ENCODE measurements at places on chromosomes 7 and 10. TPM values are rescaled to one million over a fixed set of nuclear protein-coding genes. Genes with fewer than 3 reads are reported as not detected.

The GJD4 gene
- 0.16 TPM for polyA plus RNA-seq

GRCh38 chr10:4683838-4684237 is 142.2 kb upstream of the AKR1E2 start:
- DNase-seq: no peak

DNA sequence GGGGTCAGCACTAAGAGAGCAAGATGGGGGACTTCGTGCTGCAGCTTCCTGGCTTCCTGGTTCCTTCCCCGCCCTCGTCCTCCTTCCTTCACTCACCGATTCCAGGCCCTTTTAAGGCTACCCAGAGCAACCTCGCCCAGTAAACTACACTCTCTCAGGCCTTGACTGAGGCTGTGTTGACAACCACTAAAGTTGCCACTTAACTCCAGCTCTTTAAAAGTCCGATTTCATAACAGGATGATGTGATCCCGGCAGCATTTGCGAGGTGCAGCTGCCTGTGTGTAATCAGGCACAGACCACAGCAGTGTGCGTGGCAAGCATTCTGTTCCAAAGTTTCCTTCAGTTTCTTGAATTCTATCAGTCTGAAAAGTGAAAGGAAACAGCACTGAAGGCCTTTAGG is 110.6 kb downstream of the RAB11FIP2 start:
- peak; percentile 31 for DNase-seq

The UCMA gene
- not detected for polyA plus RNA-seq

The IGF2BP3 gene
- polyA plus RNA-seq: 69.8 TPM

DNA sequence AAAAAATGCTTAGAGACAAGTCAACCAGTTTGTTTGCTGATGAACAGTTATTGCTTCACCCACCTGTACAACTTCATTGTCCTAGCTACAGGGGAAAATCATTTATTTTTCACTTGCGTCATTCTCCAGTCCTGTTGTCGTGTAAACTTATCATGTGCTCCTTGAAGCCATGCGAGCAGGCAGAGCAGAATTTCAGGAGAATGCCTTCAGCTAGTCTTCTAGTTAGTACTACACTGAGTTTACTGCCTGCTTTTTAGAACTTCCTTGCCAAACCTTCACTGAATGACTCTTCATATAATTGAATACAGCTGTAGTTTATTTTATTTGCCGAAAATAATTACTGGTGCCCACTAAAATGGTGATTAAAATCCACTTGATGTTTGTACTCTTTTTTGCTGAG is 15.6 kb downstream of the RPA3 start:
- DNase-seq: no peak

The TSPAN12 gene
- 55.2 TPM for polyA plus RNA-seq

DNA sequence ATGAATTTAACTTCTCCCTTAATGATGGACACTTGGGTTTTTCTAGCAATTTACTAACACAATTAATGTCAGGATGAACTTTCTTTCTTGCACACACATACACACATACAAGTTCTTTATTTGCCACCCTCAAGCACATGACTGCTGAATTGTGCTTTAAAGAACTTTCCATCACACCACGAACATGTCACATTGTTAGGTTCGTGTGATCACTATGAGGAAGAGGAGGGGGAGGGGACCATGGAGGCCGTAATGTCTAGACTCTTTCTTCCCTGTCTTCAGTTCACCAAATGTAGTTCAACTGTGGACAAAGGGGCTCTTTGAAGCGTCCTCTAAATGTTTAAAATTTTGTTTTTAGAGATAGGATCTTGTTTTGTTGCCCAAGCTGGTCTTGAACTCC is 31.0 kb downstream of the NUP42 start:
- no peak for DNase-seq

The CALD1 gene
- 173 TPM for polyA plus RNA-seq

The UNCX gene
- polyA plus RNA-seq: not detected

- no peak for DNase-seq
These were observed 3.8 kb downstream of the UPK3B start for GRCh38 chr7:76513817-76514799.

The ITPRID1 gene
- polyA plus RNA-seq: 0.08 TPM

DNA sequence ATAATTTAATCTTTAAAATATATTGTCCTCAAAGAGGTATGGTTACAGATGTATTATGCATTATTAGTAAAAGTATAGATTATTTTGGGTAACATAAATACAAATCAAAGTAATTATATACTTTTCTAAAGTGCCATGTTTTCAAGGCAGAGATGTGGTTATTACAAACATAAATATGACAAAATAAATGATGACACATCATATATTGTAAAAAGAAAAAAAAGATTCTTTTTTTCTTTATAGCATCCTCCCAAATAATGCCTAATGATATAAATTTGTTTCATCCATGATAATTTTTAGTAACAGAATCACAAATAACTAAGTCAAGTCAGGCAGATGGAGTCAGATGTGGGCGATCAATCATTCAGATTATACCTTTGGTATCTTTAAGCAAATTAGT is 29.3 kb downstream of the SEMA3C start:
- no peak for DNase-seq

DNA sequence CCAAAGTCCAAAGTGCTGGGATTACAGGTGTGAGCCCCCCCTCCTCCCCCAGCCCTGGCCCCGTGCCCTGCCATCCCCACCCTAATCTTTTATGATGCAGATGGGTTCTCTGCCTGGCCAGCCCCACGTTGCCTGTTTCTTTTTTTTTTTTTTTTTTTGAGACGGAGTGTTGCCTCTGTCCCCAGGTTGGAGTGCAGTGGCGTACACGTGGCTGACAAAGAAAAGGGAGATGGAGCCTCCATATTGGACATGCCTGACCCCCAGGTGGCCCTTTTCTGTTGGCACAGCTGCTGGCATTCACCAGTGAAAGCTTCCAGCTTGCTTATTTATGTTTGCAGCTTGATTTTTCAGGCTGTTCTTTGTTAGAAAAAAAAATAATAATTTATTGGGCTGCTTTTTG is 235.3 kb downstream of the CCDC3 start:
- no peak for DNase-seq

The LIPK gene
- polyA plus RNA-seq: not detected

DNA sequence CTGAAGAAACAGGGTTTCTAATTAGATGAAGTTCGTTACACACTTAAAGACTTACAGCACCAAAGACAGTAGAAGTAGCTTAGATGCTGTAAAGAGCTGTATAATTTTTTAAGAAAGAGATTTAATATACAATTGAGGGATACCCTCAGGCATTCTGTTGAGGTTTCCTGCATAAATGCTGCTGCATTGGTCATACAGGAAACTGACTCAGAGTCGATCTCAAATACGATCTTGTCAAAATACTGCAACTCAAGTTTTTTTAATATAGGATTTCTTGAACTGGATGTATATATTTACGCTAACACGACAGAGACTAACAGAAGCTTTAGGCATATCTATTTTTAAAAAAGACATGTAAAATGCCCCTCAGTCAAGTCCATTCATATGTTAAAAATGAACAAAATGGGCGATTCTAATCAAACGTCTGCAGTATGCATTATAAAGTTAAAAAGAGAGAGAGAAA is 2.4 kb upstream of the ARID5B start:
- DNase-seq: no peak

- DNase-seq: no peak
These were observed 16.0 kb upstream of the PRSS1 start for GRCh38 chr7:142733271-142733670.

DNA sequence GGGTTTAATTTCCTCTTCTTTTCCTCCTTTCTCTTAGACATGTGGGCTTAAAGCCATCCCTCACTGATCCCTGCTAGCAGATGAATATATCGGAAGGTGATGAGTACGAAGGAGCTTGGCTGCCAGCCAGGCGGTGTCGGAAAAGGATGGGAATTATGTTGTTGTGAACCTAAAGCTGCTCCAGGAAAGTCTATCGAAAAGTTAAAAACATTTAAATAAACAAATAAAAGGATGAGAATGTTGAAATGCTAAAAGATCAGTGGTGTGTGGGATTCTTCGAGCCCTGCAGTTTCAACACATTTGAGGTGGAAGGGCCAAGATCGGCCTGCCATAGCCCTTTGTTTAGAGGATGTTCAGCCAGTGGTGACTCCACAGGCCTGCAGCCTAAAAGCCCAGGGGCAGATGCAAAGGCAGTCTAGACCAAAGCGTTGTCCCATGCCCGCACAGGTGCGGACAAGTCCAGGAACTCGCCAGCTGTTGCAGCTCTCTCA is 107.9 kb downstream of the JCAD start:
- no peak for DNase-seq

The BAIAP2L1 gene
- 18.7 TPM for polyA plus RNA-seq

GRCh38 chr7:28778786-28779185 is 179.3 kb downstream of the TRIL start:
- DNase-seq: no peak

GRCh38 chr7:96277921-96278320 is 44.0 kb downstream of the SLC25A13 start:
- no peak for DNase-seq

DNA sequence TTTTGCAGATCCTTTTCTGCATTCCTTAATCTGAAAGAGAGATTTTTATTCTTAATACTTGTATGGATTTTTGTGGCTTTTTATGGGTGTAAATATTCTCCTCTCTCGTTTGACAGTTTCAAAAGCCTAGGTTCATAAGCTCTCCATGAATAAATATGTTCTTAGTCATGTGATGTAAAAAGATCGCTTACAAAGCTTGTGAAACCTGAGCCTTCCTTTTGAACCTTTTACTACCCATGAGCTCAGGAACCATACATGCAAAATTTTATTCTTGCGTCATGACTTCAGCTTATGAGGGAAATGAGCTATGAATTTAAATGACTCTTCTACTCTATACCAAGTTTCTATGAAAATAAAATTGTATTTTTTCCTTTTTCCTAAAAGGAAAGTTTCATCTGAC is 98.7 kb downstream of the POLL start:
- no peak for DNase-seq

The SYT15 gene
- 23.6 TPM for polyA plus RNA-seq

The CTAGE8 gene
- polyA plus RNA-seq: 5.8 TPM

The NCF1 gene
- 2.3 TPM for polyA plus RNA-seq

- DNase-seq: no peak
These were observed 38.9 kb downstream of the MET start for GRCh38 chr7:116710764-116711452.

The PON1 gene
- polyA plus RNA-seq: 0.45 TPM

DNA sequence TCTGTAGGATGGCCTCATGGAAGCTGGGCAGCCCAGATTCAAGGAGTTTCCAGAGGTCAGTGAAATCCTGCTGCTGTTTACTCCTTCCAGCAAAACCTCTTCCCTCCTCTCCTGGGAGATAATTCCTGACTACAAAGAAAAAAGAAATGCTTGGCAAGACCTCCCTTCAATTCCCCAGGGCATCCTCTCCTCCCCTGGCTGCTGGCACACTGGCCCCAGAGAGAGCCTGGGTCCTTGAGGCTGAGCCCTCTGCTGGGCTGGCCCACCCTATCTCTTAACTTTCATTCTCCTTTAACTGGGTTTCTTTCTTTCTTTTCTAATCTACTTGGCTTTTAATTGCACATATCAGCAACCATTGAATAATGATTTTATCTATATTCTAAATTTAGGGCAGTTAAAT is 7.7 kb downstream of the DRGX start:
- no peak for DNase-seq

DNA sequence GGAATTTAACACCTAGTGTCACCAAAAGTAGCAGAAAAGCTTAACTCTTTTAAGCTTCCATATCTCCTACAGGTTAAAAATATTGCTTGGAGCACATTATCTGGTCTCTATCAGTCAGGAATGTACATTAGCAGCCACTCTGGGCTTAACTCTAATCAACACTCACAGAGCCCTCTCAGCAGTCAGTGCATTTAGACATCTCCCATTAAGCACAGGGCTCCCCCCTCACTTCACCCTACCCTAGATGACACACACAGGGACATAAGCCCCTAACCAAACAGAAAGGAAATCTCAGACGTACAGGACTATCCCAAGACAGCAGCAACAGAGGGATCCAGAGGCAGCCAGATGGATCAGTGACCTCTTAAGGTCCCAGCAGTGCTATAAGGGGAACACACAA is 26.4 kb downstream of the FBXW4 start:
- no peak for DNase-seq

The OR6V1 gene
- polyA plus RNA-seq: not detected
